Right ventricle myocardium inferior (tissue), 1 donor: ENCODE measurements at places on chromosomes 6 and 20. TPM values are rescaled to one million over a fixed set of nuclear protein-coding genes. Genes with fewer than 3 reads are reported as not detected.

RRBP1 gene
- total RNA-seq = 38.5 TPM

DNA sequence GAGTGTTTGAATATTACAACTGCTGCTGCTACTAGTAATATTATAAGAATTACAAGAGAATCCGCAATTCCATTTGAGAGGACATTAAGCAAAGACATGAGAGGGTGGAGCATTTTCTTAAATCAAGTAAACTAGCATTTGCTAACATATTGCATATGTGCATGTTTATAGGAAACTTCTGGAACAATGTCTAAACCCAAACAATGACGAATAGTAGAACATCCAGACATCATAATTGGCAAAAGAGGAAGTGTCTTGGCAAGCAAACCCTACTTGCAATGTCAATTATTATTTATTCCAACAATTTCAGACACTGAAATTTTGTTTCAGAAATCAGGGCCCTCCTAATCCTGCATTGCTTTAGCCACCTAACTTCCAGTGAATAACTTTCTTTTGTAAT lies 1155.3 kb upstream of the GJE1 start:
- DNase-seq = no peak

GRCh38 chr6:40336940-40337760 lies 250.0 kb downstream of the LRFN2 start:
- no peak for DNase-seq

GRCh38 chr6:52635049-52635577 lies 35.8 kb upstream of the TMEM14A start:
- no peak for DNase-seq

BEND3 gene
- total RNA-seq = 1.6 TPM

DNA sequence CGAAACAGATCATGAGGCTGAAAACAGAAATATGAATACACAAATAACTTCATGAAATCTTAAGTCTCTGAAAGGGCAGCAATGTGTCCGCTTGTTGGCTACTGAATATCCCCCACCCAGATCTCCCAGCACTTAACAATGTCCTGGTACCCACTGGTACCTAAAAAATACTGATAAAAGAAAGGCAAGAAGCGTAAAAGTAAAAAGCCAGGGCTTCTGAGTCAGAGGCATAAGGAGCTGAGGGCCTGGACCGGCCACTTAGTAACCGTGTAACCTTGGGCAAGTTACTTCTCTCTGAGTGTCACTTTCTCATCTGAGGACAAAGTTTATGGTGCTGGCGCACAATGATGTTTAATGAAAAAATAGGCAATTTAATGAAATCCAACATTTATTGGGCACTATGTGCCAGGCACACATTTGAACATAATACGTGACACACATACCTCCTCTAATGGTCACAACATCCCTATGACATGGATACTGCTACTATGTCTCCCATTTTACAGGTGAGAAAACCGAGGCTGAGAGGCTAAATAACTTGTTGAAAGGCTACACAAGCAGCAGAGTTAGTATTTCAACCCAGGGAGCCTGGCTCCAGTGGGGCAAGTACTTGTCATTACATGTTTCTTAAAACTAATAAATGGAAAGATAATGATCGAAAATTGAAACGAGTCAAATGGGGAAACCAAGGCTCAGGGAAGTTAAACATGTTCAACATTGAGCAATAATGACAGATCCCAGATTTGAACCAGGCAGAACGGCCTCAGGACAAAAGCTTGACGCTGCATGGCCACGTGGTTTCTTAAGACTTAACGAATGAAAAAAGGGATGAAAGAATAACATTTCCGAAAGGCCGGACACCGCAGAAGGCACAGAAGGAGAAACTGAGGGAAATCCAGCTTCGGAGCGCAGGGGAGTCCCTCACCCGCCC lies 828 bp downstream of the TP53RK start:
- no peak for DNase-seq

DNA sequence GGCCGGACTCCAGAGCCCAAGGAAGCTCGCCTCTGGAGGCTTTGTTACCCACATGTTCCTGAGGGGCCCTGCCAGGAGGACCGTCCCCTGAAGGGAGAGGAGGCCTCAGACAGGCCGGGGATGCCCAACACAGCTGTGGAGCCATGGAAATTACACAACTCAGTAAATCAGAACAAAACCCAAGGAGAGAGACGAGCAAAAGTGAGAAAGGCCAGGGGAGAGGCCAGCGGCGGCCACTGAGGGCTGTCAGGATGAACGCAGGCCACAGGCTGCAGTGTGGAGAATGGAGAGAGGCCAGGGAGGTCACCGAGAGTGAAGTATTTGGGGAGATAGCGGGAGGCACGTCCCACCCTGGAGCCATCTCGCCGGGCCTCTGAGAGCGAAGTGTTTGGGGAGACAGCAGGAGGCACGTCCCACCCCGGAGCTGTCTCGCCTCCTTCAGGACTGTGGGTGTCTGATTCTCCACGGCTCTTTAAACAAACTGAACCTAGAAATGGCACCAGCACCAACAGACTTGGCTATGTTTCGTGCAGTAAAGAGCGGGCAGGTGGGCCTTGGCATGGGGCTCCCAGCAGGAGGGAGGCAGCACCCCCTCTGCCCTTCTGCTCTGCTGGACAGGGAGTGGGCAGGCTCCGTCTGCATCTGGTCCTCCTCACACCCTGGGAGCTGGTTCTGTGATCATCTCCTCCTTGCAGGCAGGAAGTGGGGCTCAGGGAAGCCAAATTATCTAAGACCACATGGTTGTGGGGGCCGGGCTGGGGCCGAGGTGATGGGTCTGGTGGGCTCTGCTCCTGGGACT lies 91.0 kb downstream of the YTHDF1 start:
- DNase-seq = no peak

- no peak for DNase-seq
These were observed 24.9 kb upstream of the NT5E start for GRCh38 chr6:85424981-85425380.

TPBG gene
- 2.8 TPM for total RNA-seq

DNA sequence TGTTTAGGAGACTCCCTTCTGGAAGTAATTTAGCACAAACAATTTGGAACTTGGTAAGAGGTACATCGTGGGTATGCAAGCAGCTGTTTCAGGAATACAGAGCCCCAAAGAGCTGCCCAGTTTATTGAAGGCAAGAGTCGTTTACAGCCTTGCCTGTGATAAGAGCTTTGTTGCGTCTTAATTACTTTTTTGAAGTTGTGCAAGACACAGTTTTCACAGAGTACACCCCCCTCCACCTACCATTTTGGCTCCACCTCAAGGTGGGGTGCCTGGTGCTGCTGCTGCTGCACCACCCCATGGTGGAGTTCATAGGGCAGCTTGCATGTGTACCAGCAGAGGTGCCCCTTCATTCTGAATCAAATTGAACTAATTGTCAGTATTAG lies 296.1 kb downstream of the ZFAND3 start:
- no peak for DNase-seq

DNA sequence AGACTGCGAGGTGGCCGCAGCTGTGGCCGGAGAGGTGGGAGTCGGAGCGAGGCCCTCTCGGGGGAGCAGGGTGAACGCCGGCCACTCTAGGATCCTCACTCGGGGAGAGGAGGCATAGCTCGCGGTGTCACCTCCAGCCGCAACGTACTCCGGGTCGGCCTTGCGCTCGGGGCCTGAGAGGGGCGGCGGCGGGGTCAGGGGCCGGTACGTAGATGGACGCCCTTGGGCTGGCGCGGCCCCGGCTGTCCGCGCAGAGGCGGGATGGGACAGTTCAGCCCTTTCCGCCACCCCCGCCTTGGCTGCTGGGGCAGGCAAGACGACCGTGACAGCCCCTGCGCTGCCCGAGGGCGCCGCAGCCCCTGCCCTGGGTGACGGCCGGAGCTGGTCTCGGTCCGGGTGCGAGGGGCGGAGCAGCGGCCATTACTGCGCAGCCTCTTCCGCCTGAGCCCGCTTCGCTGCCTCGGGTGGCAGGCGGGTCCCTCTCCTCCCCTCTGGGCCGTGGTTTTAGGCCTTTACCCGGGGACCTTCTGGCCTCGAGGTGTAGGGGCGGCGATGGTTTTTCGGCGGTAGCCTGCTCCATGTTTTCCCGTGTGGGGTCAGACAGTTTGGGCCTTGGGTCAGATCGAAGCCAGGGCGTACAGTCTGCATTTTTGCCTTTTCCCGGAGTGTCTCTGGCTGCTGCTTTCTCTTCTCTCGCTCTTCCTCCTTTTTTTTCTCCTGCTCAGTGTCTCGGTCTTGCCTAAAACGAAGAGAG lies 405 bp downstream of the RNF146 start:
- peak; percentile 86 for DNase-seq

DNA sequence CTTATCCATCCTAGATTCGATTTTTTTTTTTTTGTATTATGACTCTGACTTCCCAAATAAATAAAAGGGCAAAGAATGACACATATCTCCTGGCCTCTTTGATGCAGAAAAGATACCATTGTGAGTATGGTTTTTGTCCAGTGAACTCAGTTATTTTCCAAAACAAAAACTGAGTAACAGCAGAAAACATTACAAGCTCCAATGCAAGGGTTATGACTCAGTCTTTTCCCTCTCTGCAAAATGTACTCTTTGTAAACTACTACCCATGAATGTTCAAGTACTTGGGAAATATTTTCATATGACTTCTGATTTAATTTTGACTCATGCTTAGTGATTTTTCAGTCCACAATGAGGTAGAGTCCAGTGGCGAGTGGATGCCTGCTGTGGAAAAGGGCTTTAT lies 355.3 kb downstream of the RNF144B start:
- DNase-seq = no peak

DEFB124 gene
- total RNA-seq = not detected

PCSK2 gene
- 1.3 TPM for total RNA-seq

- no peak for DNase-seq
These were observed 1.6 kb upstream of the MDGA1 start for GRCh38 chr6:37699138-37699766.

TIAM2 gene
- 11.1 TPM for total RNA-seq
